Prostate gland (tissue), 2 donors: ENCODE measurements at places on chromosomes 4 and X. TPM values are rescaled to one million over a fixed set of nuclear protein-coding genes. Genes with fewer than 3 reads are reported as not detected.

PLRG1 gene
- 48.3 TPM for total RNA-seq

TRAM1L1 gene
- 9.5 TPM for total RNA-seq

CPLX1 gene
- total RNA-seq, result 4.4 TPM

- no peaks in the 10 kb centered on the region for H3K27me3 ChIP-seq
- no peak overlapping the region for H3K27ac ChIP-seq
- no peaks in the 10 kb centered on the region for H3K4me1 ChIP-seq
- no peaks in the 10 kb centered on the region for H3K36me3 ChIP-seq
- no peak overlapping the region for H3K4me3 ChIP-seq
Observed at GRCh38 chr4:17817027-17817426, 6.2 kb downstream of the NCAPG start.

DNA sequence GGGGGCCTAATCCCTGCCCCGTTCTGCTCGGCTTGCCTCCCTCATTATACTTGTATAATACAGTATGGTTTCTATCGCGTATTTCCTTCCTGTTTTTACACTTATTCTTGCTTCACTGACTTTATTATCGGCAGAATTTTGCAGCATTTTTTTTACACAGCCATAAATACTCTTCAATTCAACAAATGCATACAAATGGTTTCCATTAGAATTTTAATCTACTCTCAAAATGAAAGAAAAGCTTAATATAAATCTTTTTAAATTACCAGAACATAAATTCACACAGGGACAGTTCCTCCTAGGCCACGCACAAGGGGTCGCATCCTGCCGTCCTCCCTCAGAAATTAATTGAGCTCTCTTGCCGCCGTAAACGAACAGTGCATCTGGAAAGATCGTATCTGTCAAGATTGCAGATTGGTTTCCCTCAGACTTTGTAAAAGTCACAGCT is 42.9 kb downstream of the DCTD start:
- H3K4me3 ChIP-seq, result no peak overlapping the region
- H3K27ac ChIP-seq, result no peak overlapping the region
- no peaks in the 10 kb centered on the region for H3K4me1 ChIP-seq
- H3K36me3 ChIP-seq, result no peaks in the 10 kb centered on the region

- H3K4me1 ChIP-seq, result peaks cover 11% of the 10 kb centered on the region
- DNase-seq, result peak; percentile 49
- H3K4me3 ChIP-seq, result no peak overlapping the region
Observed at GRCh38 chr4:87419578-87420249, 2.7 kb upstream of the NUDT9 start.

GRCh38 chr4:167176723-167177367 is 57.4 kb downstream of the SPOCK3 start:
- H3K27me3 ChIP-seq, result no peaks in the 10 kb centered on the region
- H3K4me1 ChIP-seq, result no peaks in the 10 kb centered on the region
- no peaks in the 10 kb centered on the region for H3K36me3 ChIP-seq
- H3K27ac ChIP-seq, result no peak overlapping the region
- no peak overlapping the region for H3K4me3 ChIP-seq

GRCh38 chr4:145539671-145540070 is 58.0 kb downstream of the SMAD1 start:
- no peak for DNase-seq
- H3K4me1 ChIP-seq, result no peaks in the 10 kb centered on the region
- no peak overlapping the region for H3K4me3 ChIP-seq
- no peak overlapping the region for H3K27ac ChIP-seq
- H3K27me3 ChIP-seq, result no peaks in the 10 kb centered on the region

DNA sequence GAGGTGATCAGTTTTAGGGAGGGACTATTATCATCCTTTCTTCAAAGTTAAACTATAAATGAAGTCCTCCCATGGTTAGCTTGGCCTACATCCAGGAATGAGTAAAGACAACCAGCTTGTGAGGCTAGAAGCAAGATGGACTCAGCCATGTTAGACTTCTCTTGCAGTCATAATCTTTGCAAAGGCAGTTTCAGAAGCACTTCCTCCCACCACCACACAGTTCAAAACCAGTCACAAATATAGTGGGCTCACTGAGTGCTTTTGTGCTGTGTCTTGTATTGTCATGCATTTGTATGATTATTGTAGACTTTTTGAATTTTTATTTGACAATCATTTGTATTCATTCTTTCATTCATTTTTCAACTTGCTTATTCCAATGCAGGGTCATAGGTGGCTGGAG is 204.5 kb downstream of the ZNF674 start:
- H3K27me3 ChIP-seq, result no peaks in the 10 kb centered on the region
- H3K27ac ChIP-seq, result no peak overlapping the region
- no peak overlapping the region for H3K4me3 ChIP-seq
- H3K4me1 ChIP-seq, result no peaks in the 10 kb centered on the region
- DNase-seq, result no peak

DNA sequence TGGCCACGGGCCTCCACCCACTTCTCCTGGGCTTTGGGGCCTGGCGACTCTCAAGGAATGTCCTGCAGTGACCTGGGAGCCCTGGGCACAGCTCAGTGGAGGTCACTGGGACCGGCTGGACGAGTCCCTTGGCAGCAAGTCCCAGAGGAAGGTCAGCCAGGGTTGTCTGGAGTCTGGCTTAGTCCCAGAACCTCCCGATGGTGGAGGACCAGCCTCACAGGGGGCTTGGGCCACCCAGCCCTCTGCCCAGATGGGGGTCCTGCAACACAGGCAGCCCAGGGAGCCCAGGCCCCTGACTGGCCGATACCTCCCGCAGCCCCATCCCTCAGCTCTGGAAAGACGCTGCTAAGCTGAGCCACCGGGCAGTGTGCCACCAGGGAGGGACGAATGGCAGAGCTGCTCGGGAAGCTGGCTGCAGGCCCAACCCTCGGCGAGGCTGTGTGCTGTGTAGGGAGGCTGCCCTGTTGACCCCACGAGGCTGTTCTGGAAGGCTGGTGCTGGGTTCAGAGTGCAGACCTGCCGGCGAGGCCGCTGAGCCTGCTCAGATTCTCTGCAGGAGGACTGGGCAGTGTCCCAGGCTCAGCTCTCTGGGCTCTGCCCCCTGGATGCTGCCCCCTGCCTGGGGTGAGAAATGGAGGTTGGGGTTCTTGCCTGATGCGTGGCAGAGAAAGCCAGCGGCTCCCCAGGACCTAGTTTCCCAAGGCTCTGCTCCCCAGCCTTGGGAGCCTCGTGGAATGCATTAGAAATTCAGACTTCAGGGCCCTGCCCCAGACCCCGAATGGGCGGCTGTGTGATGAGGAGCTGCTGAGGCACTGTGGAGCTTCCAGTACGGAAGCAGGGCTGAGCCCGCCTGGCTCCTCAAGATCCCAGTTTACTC is 61.7 kb downstream of the ADRA2C start:
- no peak overlapping the region for H3K27ac ChIP-seq
- no peaks in the 10 kb centered on the region for H3K36me3 ChIP-seq
- H3K4me3 ChIP-seq, result no peak overlapping the region
- peak; percentile 55 for DNase-seq

GRCh38 chr4:26583538-26583864 is 383 bp upstream of the TBC1D19 start:
- peak overlapping the region; percentile 67 for H3K27ac ChIP-seq
- no peak for DNase-seq
- peak overlapping the region; percentile 79 for H3K4me3 ChIP-seq

DNA sequence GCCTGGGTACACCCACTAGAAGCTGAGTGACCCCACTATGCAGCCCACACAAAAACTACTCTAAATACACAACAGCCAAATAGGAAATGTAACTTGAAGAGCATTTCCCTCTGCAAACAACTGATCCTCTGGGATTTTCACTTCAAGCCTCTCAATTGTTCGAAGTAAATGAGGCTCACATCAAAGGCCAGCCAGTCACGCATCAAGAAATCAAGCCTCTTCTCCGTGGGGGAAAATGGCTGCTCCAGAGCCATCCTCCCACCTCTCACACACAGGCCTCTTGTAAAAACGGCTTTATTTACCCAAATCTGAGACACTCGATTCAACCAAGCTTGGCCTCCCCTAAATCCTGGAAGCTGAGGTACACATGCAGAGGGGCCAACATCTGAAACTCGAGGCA is 14.3 kb downstream of the PCDH19 start:
- H3K36me3 ChIP-seq, result no peaks in the 10 kb centered on the region
- no peaks in the 10 kb centered on the region for H3K4me1 ChIP-seq
- no peaks in the 10 kb centered on the region for H3K27me3 ChIP-seq
- DNase-seq, result no peak
- H3K4me3 ChIP-seq, result no peak overlapping the region

DNA sequence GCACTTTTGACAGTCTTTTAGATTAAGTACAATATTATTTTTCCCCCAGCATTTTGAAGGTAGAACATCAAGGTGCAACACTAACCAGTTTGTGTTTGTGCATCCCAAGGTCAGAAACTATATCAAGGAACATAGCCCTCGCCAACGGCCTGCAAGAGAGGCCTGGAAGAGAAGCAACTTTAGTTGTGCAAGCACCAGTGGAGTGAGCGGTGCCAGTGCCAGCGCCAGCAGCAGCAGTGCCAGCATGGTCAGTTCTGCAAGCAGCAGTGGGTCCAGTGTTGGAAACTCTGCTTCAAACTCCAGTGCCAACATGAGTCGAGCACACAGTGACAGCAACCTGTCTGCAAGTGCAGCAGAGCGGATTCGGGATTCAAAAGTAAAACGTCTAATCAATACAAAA is 21.7 kb downstream of the FAM199X start:
- H3K27me3 ChIP-seq, result no peaks in the 10 kb centered on the region
- H3K36me3 ChIP-seq, result no peaks in the 10 kb centered on the region
- DNase-seq, result no peak
- H3K27ac ChIP-seq, result no peak overlapping the region

DNA sequence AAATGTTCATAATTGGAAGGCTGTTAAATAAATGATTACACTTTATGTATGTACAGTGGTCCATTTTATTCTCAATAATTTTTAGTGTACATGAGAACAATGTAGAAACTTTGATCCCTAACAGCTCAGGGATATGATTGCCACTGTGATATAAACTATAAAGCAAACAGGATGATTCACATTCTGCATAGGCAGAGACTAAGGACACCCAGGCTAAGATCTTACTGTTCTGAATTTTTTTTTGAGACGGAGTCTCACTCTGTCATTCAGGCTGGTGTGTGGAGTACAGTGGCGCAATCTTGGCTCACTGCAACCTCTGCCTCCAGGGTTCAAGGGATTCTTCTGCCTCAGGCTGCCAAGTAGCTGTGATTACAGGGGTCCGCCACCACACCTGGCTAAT is 186.6 kb downstream of the PDGFC start:
- no peaks in the 10 kb centered on the region for H3K27me3 ChIP-seq
- no peak for DNase-seq
- no peak overlapping the region for H3K27ac ChIP-seq
- no peaks in the 10 kb centered on the region for H3K4me1 ChIP-seq
- no peaks in the 10 kb centered on the region for H3K36me3 ChIP-seq
- H3K4me3 ChIP-seq, result no peak overlapping the region
